Muscle of leg (tissue), 16 donors: ENCODE measurements at places on chromosomes 2 and 18.
A peak's percentile ranks its signal among the peaks of the same experiment; 100 is the strongest.

GRCh38 chr2:224563537-224563936 is 21.6 kb downstream of the CUL3 start:
- no peak for DNase-seq

DNA sequence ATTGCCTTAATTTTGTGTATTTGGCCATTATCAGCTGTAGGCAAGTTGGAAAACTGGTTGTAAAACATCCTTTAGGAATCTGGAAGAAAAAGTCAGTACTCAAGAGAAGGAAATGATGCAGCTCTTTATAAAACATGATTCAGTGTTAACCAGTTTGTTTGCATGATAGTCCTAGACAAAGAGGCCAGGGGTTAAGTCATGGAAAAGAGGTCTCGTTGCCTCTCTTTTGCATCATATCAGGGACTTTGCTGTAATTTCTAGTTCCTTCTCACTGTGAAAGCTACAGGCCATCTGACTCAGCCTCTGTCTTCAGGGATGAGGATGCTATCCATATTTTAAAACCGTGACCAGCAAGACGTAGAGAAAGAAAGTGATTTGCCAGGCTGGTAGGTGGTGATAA is 38.0 kb downstream of the NPAS2 start:
- DNase-seq, result no peak

- DNase-seq, result no peak
These were observed 99.5 kb downstream of the SLC4A3 start for GRCh38 chr2:219726916-219727315.

- DNase-seq, result no peak
These were observed 101.7 kb upstream of the RBBP8 start for GRCh38 chr18:22831441-22831904.

DNA sequence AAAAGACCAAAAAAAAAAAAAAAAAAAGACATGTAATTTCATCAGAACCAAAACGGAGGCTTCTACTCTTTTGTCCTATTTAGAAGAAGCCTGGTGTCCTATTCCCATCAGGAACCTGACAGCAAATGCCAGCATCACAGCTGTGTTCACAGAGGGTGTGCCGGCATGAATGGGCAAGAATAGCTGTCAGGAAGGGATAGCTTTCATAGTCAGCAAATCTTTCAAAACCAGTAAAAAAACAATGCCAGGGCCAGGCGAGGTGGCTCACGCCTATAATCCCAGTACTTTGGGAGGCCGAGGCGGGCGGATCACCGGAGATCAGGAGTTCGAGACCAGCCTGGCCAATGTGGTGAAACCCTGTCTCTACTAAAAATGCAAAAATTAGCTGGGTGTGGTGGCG is 231.8 kb upstream of the PXDN start:
- DNase-seq, result peak; percentile 36

GRCh38 chr18:48030616-48031480 is 100.4 kb upstream of the SMAD2 start:
- DNase-seq, result peak; percentile 89
